ENCODE measurements at places on chromosomes 11 and 22. TPM values are rescaled to one million over a fixed set of nuclear protein-coding genes. Genes with fewer than 3 reads are reported as not detected.

DNA sequence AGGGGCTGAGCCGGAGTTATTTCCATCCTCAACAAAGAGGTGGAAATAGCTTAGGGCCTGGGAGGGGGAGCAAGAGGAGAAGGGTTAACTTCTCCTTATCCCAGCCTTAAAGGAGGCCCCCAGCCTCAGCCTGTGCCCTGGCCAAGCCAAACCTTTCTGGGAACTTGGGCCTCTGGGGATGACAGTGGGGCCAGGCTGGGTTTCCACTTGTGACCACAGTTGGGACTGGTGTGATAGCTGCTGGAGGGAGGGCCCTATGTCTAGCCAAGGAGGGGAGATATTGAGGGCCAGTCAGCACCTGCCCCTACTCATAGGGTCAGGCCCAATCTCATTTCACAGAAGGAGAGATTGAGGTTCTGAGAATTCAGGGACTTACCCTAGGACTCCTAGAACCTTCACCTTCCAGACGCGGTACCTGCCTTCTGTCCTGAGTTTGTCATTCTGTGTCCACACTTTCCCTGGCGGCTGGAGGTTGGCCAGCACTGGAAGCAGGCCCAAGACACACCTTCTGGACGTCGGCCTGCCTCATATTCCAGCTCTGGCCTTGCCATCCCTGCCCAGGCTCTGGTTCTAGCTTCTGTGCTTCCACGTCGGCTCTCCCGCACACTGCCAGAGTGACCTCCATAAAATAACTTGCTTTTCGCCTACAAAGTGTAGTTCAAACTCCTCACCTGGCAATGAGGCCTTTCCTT is 3.1 kb downstream of the RELT start:
- H3K4me1 ChIP-seq: peaks cover 24% of the 10 kb centered on the region
- H3K27me3 ChIP-seq: peaks cover 3% of the 10 kb centered on the region
- no peaks in the 10 kb centered on the region for H3K36me3 ChIP-seq

DNA sequence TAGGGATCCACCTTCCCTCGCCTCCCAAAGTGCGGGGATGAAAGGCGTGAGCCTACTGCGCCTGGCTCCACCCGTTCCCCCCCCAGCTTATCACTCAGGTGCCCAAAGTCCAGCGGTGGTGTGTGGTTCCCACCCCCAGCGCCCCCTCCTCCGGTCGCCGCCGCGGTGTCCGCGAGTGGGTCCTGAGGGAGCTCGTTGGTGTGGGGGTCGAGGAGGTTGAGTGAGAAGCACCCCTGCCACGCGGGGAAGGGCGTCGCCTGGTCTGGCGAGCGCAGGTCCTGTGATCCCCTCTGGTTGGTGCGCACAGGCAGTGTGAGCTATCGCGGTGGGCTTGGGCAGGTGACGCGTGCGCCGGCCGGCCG is 3900.6 kb upstream of the OR11H1 start:
- no peaks in the 10 kb centered on the region for H3K4me1 ChIP-seq
- no peak overlapping the region for H3K4me3 ChIP-seq
- peaks cover 11% of the 10 kb centered on the region for H3K36me3 ChIP-seq
- no peak overlapping the region for H3K27ac ChIP-seq
- no peaks in the 10 kb centered on the region for H3K27me3 ChIP-seq

GRCh38 chr11:22879630-22880029 is 19.4 kb upstream of the CCDC179 start:
- no peaks in the 10 kb centered on the region for H3K36me3 ChIP-seq
- no peaks in the 10 kb centered on the region for H3K27me3 ChIP-seq
- no peak for DNase-seq
- H3K27ac ChIP-seq: no peak overlapping the region

DNA sequence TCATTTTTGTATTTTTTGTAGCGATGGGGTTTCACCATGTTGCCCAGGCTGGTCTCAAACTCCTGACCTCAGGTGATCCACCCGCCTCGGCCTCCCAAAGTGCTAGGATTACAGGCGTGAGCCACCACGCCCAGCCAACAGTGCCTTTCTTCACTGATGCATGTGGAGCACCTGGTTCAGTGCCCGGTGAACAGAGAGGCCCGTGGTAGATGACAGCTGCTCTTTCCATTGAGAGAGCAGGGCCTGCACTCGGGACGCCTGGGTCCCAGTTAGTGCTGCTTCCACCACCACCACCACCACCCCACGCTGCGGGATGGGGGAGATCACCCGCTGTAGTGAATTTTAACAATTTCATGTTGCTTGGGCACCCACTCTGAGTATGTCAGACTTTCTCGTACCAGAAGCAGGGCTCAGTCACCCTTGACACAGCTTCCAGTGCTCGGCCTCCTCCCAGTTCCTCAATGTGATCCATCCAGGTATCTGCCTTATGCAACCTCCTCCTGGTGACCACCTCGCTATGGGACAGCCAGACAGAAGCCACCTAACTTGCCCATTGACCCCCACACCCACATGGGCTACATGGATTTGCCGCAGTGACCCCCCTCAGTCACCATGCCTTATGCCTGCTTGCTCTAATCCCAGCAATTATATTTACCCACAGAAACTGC is 36.6 kb downstream of the ARRB1 start:
- H3K27me3 ChIP-seq: no peaks in the 10 kb centered on the region
- DNase-seq: no peak
- H3K36me3 ChIP-seq: peaks cover 4% of the 10 kb centered on the region
- peaks cover 22% of the 10 kb centered on the region for H3K4me1 ChIP-seq
- no peak overlapping the region for H3K4me3 ChIP-seq

Gene ARRB1
- total RNA-seq: 32.8 TPM

- peaks cover 7% of the 10 kb centered on the region for H3K4me1 ChIP-seq
- no peak overlapping the region for H3K4me3 ChIP-seq
- no peaks in the 10 kb centered on the region for H3K27me3 ChIP-seq
- H3K36me3 ChIP-seq: no peaks in the 10 kb centered on the region
- DNase-seq: no peak
Measured at GRCh38 chr11:69173925-69174581, 18.3 kb downstream of the SMIM38 start.

Gene TUBA8
- total RNA-seq: 1.7 TPM

DNA sequence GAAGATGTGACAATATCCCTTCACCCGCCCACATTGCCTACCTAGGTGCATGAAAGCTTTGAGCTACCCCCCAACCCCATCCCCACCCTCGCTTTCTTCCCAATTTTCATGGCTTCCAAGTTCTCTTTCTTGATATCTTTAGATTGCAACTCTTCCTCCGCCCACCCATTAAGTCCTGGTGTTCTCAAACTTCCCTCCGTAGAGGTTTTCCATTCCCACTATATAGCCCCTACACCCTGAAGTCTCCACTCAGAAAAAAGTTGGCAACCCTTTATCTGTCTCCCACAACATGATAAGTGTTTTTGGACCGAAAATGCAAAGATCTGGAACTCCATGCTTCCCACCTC is 572 bp downstream of the ZNF70 start:
- H3K36me3 ChIP-seq: peaks cover 12% of the 10 kb centered on the region
- H3K4me3 ChIP-seq: peak overlapping the region; percentile 94
- no peaks in the 10 kb centered on the region for H3K27me3 ChIP-seq

GRCh38 chr11:61071208-61071681 is 31.0 kb upstream of the CD5 start:
- no peak overlapping the region for H3K27ac ChIP-seq
- no peak overlapping the region for H3K4me3 ChIP-seq
- no peaks in the 10 kb centered on the region for H3K27me3 ChIP-seq
- H3K36me3 ChIP-seq: no peaks in the 10 kb centered on the region
- H3K4me1 ChIP-seq: peaks cover 39% of the 10 kb centered on the region

Gene SLC22A25
- not detected for total RNA-seq

DNA sequence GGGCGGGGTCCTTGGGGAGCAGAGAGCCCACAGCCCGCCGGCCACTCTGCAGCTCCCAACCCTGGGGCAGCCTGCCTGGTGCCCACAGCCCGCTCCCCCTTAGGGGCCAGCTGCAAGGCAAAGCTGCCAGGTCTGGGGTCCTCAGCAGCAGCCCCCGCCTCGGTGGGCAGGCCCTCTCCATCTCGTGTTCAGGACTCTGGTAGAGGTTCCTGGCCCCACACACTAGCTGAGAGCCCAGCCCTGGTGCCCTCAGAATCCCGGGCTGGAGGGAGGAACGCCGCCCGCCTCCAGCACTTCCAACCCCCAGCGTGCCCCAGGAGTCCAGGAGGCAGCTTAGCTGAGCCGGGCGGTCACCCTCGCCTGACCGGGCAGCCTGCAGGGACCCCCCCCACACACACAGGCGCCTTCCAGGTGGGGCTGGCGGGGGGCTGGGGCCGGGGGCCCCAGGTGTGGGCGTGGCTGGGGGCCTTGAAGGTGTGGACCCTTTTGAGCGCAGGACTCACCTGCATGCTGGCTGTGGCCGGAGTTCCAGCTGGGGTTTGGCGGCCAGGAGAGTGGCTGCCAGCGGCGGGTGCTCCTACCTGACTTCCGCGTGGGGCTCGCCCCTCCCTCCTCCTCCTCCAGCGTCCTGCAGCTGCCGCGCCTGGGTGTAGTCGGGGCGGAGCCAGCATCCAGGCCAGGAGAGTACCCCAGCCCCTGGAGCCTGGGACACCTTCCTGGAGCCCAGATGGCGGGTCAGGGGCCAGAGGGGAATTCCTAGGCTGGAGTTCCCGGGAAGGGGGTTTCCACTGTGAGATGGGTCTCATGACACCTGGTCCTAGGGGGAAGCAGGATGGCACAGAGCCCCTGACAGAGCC is at the start of gene ANO9:
ANO9 (minus strand) TSS at position 594 of the 857 bp plus-strand sequence; CDS start at position 509, 85 bp downstream.
- peaks cover 10% of the 10 kb centered on the region for H3K4me1 ChIP-seq
- DNase-seq: no peak
- H3K36me3 ChIP-seq: no peaks in the 10 kb centered on the region

Gene TSGA10IP
- total RNA-seq: not detected

- peaks cover 15% of the 10 kb centered on the region for H3K4me1 ChIP-seq
- H3K4me3 ChIP-seq: no peak overlapping the region
- H3K27ac ChIP-seq: no peak overlapping the region
Measured at GRCh38 chr11:114185436-114185835, 110.8 kb upstream of the NNMT start.

Gene COMT
- 87.2 TPM for total RNA-seq

Gene UNC93B1
- 13.7 TPM for total RNA-seq

DNA sequence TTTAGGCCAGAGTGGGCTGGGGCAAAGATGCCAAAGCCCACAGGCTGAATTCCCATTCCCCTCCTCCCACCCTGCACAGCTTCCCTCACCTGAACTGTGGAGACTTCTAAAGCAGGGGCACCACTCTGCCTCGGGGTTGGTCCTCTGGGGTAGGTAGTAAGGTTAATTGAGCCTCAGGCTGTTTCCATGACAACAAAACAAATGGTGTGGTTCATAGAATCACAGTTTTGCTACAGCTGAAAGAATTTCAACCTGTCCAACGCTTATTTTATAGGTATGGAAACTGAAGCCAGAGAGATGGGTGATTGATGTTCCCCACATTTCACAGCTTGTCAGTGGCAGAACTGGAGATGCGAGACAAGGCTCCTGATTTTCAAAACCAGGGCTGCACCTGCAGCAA is 109.5 kb downstream of the SNX19 start:
- H3K4me1 ChIP-seq: peaks cover 15% of the 10 kb centered on the region
- no peaks in the 10 kb centered on the region for H3K36me3 ChIP-seq
- no peak for DNase-seq
- peaks cover 4% of the 10 kb centered on the region for H3K27me3 ChIP-seq
- no peak overlapping the region for H3K4me3 ChIP-seq

- no peak for DNase-seq
- no peaks in the 10 kb centered on the region for H3K4me1 ChIP-seq
- no peak overlapping the region for H3K4me3 ChIP-seq
- H3K27me3 ChIP-seq: peaks cover 32% of the 10 kb centered on the region
- H3K36me3 ChIP-seq: no peaks in the 10 kb centered on the region
Measured at GRCh38 chr22:48438800-48439559, 1388.7 kb downstream of the BRD1 start.

Gene CCDC34
- total RNA-seq: 30.4 TPM

Gene FGF3
- not detected for total RNA-seq

Gene USP28
- total RNA-seq: 22.7 TPM

GRCh38 chr11:79498667-79499066 is 57.8 kb upstream of the TENM4 start:
- H3K4me1 ChIP-seq: peaks cover under 1% of the 10 kb centered on the region
- H3K36me3 ChIP-seq: no peaks in the 10 kb centered on the region
- H3K27ac ChIP-seq: no peak overlapping the region
- no peak overlapping the region for H3K4me3 ChIP-seq

DNA sequence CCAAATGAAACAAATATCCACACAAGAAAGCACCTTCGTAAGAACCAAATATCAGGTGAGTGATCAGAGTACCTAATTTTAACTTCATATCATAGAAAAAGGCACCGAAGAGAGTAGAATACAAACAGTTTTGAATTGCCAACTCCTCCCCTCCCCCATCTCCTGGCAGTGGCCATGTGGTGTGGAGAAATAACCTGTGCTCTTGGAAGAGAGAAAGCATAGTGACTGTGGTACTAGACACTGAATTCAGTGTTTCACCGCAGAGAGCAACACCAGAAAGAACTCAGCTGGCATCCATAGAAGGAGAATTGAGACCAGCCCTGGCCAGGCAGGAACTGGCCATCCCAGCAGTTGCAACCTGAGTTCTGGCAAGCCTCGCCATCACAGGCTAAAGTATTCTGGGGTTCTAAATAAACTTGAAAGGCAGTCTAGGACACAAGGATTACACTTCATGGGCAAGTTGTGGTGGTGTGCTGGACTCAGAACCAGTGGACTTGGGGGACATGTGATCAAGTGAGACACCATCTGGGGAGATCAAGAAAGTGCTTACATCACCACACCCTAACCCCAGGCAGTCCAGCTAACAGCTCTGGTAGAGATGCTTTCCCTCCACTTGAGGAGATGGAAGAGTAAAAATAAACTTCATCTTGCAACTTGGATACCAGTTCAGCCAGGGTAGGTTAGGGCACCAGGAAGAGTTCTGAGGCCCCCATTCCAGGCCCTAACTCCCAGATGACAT is 1003.2 kb downstream of the NTM start:
- H3K4me3 ChIP-seq: no peak overlapping the region
- H3K36me3 ChIP-seq: no peaks in the 10 kb centered on the region
- DNase-seq: no peak
- no peaks in the 10 kb centered on the region for H3K27me3 ChIP-seq

DNA sequence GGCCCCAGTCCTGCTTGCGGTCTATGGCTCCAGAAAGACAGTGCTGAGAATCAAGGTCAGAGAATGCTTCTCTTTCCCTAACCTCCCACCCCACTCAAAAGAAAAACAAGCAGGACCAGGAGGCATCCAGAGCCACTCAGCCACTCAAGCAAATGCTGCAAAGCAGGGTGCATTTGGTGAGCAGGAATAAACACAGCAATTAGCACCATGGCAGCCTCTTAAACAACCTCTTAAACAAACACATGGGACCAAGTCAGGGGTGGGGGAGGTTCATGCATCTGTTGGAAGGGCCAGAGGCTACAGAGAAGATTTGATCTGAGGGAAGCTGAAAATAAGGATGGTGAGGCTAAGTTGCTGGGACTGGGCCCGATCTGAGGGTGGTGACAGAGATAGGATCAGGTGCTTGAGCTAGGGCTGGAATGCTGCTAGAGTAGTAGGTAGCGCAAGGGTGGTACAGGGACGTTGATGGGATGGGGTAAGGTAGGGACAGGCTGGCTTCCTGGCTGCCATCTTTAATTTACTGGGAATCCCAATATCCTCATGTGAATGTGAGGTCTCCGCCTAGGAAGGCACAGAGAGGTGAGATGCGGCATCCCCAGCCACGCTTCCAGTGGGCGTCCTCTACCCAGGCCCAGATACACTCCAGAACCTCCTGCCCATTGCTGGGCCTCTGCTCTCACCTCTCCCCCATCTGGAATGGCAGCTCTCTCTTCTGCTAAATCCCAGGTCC is 26.6 kb upstream of the LMO1 start:
- DNase-seq: no peak
- H3K27me3 ChIP-seq: no peaks in the 10 kb centered on the region
- H3K27ac ChIP-seq: no peak overlapping the region
- H3K4me1 ChIP-seq: peaks cover 15% of the 10 kb centered on the region
- no peaks in the 10 kb centered on the region for H3K36me3 ChIP-seq

Gene TTC36
- 1.6 TPM for total RNA-seq

- no peak for DNase-seq
- H3K4me1 ChIP-seq: peaks cover 34% of the 10 kb centered on the region
- H3K36me3 ChIP-seq: no peaks in the 10 kb centered on the region
- H3K27me3 ChIP-seq: peaks cover 35% of the 10 kb centered on the region
Measured at GRCh38 chr11:134033696-134034491, 35.0 kb upstream of the JAM3 start.

Gene PLA2G6
- total RNA-seq: 64.1 TPM

All from type B pancreatic cell (in vitro differentiated cells).